ENCODE measurements at places on chromosomes 1 and 21.

DNA sequence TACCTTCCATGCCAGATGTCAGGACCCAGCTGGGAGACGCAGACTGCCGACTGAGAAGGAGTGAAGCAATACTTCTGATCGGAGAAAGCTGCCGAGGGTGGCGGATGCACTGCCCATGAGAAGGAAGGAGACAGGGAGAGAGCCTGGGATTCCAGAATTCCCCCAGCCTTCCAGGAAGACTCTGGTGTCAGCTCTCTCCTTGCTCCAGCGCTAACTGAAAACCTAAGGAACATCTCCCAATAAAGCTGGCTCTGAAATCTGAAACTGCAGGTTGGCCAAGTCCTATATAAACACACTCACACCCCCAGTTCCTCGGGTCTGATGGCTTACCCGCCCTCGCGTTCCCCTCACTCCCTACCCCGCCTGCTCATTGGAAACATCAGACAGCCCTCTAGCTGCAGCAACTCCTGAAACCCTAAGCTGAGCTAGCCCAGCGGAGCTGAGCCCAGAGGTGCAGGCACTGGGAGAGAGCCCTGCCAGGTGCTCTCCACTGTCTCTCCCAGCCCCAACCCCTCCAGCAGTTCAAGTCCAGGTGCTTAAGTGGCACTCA is 52.3 kb downstream of the PLEKHA6 start:
- no peak for DNase-seq

GRCh38 chr1:176461576-176461975 is 1.4 kb upstream of the PAPPA2 start:
- no peak for DNase-seq

DNA sequence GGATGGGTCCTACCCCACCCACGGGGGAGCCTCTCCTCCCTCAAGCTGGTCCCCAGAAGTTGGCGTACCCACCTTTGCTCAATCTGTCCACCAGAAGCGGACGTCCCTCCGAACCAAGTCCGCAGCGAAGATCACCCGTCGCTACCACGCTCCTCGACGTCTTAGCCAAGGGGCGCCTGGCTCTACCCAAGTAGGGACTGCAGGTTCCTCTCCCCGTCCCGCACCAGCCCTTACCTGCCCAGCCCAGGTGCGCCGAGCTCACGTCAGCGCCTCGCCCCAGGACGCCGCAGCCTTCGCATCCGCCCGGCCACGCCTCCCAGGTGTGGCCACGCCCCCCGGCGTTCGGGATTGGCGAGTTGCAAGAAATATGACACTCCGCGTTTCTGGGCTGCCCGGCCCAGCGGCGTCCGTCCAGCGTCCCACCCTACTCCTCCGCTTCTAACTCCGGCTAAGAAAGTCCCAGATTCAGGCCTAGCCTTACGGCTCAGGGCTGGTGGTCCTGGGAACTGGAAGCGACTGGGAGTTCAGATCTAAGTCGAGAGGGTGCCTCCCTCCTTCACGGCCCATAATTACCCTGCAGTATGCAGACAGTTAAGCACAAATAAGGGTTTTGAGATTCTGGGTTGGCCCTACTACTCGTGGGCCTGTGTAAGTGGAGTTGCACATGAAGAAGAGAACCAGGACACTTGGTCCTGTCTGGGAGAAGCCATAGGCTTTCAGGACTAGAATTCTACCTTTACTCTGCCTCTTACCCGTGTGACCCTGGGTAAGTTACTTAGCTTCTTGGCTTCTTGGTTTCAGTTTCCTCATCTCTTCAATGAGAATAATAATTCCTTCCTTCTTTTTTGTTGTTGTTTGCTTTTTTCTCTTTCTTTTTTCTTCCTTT is at the start of gene IRF6:
Gene IRF6, minus strand, starts transcription at position 268 of the 886 bp plus-strand sequence. CDS start 4,729 bp downstream, outside the sequence.
- DNase-seq: peak; percentile 82

DNA sequence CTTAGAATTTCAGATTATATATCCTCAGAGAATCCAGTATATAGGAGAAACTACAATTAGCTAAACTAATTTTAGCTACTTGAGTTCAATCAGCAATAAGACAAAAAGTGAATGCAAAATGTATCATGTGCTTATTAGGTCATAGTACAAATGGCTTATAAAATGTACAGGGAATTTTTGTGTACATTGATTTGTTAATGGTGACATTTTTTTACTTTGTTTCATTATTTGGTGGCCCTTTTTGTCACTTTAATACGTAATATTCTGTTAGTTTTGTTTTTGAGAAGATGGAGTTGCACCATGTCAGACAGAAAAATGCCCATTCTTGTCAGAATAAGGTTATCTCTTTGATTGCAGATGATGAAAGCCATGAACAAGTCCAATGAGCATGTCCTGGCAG is 33.6 kb downstream of the CC2D1B start:
- no peak for DNase-seq

DNA sequence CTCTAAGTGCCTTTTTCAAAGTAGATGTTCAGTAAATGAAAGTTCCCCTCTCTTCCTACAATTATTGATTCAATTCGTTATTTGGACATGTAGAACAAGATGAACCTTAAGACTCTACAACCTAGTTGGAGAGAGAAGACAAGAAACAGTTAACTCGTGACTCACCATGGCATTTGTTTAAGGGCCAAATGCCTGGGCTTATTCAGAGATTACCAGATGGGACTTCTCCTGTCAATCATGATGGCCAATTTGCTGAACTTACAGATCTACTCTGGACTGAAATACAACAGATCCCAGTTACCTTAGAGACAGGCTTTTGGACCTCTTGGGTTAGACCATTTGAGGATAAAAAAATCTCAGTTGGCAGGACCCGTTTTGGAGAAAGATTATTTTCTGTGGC is 93.5 kb downstream of the C1orf94 start:
- DNase-seq: no peak

- no peak for DNase-seq
Measured at GRCh38 chr1:244974550-244974949, 110.2 kb upstream of the HNRNPU start.

GRCh38 chr1:58293388-58293787 is 253.1 kb downstream of the OMA1 start:
- no peak for DNase-seq

DNA sequence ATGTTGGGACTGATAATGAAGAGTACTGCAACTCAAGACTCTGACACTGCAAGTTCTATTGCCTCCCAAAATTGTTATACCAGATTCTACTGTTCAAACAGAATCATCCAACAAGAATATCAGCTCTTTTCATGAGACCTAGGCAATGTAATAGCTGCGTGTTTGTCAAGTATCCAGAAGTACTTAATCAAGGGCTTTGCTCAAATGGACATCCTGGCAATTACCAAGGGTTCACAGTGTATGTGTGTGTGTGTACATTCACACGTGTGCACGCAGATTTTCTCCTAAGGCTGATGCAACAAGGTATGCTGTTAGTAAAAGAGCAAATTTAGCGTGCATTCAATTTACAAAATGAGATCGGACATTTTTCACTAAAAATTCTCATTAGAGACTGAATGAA is 174.6 kb downstream of the GABPA start:
- no peak for DNase-seq

DNA sequence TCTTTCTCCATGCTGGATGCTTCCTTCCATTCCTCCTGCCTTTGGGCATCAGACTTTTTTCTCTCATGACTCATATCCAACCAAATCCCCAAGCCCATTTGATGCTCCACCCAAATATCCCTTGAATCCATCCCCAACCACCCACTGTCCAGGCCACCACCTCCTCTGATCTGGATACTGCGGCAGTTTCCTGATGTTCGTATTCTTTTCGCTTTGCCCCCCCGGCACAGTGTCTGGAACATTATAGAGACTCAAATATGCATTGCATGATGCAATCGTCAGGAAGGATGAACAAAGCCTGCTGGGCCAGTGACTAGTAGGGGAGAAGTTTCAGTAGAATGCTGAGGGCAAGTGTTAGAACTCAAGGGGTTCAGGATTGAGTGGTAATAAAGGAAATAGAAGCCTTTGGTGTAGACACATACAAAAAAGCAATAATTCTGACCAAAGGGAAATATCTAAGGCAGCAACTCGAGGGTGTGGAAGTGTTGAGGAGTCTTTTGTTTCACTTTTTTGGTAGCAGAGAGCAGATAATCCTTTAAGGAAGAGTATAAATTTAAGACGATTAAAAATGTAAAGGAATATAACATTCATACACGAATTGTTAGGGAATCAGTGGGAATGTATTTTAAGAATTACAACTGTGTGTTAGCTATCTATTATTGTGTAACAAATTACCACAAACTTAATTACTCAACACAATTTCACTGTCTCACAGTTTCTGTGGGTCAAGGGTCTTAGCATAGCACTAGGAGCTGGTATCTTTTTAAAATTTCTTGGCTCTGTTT is 7.5 kb downstream of the S100A11 start:
- DNase-seq: no peak

- DNase-seq: no peak
Measured at GRCh38 chr1:157274698-157275534, 136.7 kb upstream of the ETV3 start.

DNA sequence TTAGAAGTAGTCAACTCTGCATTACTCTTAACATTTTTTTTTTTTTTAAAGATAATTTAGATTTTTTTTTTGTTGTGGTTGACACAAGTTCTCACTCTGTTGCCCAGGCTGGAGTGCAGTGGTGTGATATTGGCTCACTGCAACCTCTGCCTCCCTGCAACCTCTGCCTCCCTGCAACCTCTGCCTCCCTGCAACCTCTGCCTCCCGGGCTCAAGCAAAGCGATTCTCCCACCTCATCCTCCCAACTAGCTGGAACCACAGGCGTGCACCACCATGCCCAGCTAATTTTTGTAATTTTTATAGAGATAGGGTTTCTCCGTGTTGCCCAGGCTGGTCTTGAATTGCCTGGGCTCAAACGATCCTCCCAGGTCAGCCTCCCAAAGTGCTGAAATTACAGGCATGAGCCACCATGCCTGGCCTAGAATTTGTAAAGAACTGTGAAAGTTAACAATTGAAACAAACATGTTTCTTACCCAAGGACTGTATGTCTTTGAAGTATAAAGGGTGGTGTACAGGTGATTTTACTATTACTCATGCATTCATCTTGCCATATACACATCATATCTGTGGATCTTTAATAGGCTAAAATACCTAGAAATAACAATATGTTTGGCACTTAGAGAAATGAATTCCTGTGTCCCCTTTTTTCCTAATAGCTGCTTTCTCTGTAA is 114.7 kb downstream of the ATP5PO start:
- DNase-seq: no peak

DNA sequence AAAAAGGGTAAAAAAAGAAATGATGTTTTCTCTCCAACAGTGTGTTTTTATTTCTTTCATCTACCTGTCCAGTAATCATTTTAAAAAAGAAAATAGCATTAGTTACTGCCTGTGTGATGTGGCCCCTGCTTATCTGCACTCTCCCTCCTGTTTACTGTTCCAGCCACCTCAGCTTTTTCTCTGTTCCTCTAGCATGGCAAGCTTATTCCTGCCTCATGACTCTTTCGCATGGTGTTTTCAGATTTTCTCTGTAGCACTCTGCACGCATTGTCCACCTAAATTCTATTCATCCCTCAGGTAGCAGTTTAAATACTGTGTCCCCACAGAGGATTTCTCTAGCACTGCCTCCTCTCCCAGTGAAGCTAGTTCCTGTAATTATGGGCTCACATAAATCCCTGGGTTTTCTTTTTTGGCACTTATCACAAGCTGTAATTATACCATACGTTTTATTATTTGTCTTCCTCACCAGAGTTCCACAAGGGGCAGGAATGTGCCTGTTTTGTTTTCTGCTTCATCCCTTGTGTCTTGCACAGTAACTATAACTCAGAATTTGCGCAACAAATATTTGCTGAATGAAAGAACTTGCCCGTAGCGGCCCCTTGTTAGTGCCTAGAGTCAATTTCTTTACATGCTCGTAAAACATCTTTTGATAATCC is 51.4 kb upstream of the LRIG2 start:
- DNase-seq: no peak

GRCh38 chr1:87956750-87957149 is 628.1 kb downstream of the LMO4 start:
- DNase-seq: no peak

DNA sequence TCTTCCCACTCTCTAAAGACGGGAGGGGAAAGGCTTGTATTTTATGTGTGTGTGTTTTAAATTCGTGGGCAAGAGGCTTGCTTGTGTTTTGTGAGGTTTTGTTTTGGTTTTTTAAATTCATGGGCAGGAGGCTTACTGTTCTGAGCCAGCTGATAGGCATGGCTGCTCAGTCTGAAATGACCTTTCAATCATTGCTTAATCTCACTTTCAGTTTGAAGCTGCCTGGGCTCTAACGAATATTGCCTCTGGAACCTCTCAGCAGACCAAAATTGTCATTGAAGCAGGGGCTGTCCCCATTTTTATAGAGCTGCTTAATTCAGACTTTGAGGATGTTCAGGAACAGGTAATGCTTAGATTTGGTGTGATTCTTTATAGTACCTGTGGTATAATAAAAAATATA is 20.3 kb upstream of the TXLNA start:
- DNase-seq: no peak

GRCh38 chr21:33802481-33802880 is 113.1 kb downstream of the ATP5PO start:
- no peak for DNase-seq

GRCh38 chr21:29298348-29299045 is at the start of gene BACH1:
Gene BACH1, plus strand, starts transcription at chr21:29298922. Its CDS starts 22,359 bp downstream, at chr21:29321281.
- DNase-seq: peak; percentile 89

DNA sequence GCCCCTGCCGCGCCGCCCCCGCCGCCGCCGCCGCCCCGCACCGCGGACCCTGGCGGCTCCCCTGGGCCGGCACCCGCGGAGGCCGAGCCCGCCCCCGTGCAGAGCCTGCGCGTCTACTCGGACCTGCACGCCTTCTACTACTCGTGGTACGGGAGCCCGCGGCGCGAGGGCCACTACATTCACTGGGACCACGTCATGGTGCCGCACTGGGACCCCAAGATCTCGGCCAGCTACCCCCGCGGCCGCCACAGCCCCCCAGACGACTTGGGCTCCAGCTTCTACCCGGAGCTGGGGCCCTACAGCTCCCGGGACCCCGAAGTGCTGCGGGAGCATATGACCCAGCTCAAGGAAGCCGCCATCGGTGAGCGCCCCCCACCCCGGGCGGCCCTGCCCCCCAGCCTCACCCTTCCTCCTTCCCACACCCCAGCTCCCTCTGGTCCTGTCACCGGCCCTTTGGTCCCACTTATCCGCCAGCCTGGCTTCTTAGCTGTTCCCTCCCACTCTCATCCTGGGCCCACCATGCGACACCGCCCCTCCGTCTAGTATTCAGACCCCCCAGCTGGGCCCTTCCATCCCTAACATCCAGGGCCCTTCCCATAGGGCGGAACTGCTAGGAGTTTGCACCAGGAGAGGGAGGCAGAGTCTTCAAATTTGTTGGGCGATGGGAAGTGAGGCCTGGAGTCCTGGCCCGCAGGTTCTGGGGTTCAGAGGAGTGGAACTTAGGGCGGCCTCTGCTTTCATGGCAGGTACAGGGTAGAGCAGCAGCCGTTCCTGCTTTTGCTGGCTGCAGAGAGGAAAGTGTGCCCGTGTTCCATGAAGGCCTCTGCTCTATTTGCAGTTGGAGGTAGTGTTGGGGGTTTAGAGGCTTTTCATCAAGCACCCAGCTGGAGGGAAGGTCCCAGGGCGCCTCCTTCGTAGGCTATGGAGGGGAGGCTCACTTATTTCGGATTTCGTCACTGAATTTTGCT is 1.0 kb downstream of the MANEAL start:
- DNase-seq: no peak

DNA sequence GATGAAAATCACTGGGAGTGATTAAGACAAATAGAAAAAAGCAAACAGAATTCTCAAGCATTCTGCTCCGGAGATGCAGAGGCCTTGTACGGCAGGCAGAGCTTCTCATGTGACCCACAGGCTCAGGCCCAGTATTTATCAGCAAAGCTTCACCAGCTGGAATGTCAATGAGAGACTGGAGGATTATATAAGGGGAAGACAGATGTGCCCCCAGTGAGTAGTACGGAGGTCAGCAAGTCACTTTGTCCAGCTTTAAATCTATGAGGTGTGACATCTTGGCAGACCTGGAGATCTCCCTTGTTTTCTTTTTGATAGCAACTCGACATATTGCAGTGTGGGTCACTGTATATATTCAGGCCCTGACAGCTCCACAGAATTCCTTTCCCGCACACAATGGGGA is 106.8 kb downstream of the HHIPL2 start:
- no peak for DNase-seq
